ENCODE measurements at places on chromosomes 3 and 15.

GRCh38 chr15:96360581-96361308 lies 30.2 kb downstream of the NR2F2 start:
- DNase-seq = no peak

- peak; percentile 42 for DNase-seq
Observed at GRCh38 chr15:77021803-77022381, 27.0 kb downstream of the PSTPIP1 start.

- DNase-seq = no peak
Observed at GRCh38 chr3:43892061-43892460, 201.3 kb downstream of the ABHD5 start.

GRCh38 chr3:124928333-124929202 lies 6.0 kb downstream of the MUC13 start:
- DNase-seq = peak; percentile 21

DNA sequence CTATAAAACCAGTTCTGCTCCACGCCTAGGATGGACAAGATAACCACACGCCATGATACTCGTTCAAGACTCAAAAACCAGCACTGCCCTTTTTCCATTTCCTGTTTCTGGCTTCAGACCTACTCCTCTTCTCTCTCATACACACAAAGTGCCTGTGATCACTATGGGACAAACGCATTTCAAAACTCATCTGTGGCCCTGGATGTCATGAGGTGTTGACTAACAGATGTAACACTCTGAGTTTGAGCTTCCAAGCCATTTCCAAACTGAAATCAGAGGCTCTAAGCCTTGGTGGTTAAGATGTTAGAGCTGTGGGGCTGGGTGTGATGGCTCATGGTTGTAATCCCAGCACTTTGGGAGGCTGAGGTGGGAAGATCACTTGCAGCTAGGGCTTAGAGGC lies 55.7 kb upstream of the LMOD3 start:
- no peak for DNase-seq

- no peak for DNase-seq
Observed at GRCh38 chr15:31283043-31283442, 43.6 kb upstream of the KLF13 start.

GRCh38 chr15:33150971-33151370 lies 43.5 kb downstream of the FMN1 start:
- no peak for DNase-seq

- no peak for DNase-seq
Observed at GRCh38 chr3:133157716-133158115, 119.5 kb downstream of the TMEM108 start.

- DNase-seq = no peak
Observed at GRCh38 chr3:33383951-33384350, 56.3 kb downstream of the UBP1 start.

DNA sequence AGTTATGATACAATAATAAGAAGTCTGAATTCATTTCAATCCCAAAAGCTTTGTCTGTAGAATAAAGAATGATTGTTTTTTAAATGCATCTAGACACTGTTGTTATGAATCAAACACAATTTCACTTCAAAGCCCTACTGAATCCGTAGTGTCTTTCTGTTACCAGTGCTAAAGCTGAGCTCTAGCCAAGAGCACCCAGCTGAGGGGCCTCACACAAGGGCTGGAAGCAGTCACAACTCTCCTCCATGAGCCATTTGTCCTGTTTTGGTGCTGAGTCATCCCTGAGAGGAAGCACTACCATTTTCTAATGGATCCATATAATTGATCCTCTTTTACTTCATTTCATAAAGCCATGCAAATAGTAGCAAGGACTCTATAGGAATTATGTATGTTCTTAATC lies 158.2 kb upstream of the ANKRD28 start:
- DNase-seq = no peak

DNA sequence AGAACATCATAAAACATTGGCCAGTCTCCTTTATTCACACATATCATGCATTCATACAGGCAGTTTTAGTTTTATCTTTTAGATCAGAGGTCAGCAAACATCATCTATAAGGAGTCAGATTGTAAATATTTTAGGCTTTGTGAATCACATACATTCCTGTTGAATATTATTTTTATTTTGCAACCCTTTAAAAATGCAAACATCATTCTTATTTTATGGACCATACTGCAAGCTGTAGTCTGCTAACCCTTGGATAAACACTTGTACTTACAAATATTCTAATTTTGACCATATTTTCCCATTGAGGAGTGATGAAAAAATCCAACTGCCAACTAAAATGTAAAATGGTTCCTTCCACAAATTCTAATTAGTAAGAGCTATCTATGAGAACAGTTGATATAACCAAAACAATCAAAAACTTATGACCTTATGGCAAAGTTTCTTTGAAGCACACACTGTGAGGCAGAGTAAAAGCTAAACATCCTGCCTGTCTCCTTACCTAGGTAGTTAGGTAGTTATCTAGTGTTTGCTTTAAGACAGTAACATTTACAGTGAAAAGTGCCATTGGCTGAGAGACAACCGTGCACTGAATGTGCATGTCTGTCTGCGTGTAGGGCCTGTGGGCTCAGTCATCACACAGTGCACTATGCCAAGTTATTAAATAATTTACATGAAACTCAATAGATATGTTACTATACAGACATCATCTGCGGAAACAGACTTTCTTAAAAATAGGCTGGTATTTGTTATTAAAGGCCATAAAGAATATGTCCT lies 57.7 kb downstream of the PIK3R4 start:
- no peak for DNase-seq

DNA sequence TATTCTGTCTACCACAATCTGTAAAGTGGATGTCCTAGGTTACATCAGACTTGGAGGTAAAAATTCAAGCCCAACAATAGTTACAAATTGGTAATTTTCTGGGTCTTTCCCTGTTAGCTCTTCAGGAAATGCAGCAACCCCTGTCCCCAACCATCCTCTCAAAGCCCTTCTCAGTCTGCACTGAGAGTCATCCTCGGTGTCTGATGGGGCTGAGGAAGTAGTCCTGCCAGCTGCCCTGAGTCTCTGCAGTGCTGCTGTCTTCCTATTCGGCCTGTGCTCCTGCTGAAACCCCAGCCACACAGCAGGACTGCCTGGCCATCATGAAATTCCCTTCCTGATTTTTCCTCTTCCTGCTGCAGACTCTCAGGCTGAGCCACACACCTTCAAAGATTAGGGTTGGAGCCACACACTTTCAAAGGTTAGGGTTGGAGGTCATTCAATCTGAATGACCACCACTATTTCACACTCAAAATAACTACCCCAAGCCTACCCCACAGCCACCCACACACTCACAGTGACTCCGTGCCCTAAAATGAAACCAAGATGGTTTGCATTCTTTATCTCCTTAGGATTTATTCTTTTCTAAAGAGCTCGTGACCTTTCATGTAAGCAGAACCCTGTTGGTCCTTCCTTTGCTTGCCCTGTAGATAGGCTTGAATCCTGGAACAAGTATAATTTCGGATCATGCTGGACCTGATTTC lies 17.6 kb downstream of the TRIM42 start:
- DNase-seq = no peak

DNA sequence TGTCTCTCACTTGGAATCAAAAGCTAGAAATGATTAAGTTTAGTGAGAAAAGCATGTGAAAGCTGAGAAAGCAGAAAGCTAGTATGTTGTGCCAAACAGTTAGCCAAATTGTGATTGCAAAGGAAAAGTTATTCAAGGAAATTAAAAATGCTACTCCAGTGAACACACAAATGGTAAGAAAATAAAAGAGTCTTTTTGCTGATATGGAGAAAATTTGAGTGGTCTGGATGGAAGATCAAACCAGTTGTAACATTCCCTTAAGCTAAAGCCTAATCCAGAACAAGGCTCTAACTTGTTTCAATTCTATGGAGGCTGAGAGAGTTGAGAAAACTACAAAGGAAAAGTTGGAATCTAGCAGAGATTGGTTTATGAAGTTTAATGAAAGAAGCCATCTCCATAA lies 11.8 kb downstream of the ADGRG7 start:
- DNase-seq = no peak

All from stimulated activated CD4-positive, alpha-beta T cell treated with anti-CD3 and anti-CD28 coated beads, Interleukin-12 subunit alpha, Interleukin-12 subunit beta, amount 100 ng/mL, for 24 hours (primary cell).